ENCODE measurements at places on chromosomes 12 and 14.

GRCh38 chr14:76472199-76472723 is 96.3 kb downstream of the ESRRB start:
- no peak for DNase-seq

DNA sequence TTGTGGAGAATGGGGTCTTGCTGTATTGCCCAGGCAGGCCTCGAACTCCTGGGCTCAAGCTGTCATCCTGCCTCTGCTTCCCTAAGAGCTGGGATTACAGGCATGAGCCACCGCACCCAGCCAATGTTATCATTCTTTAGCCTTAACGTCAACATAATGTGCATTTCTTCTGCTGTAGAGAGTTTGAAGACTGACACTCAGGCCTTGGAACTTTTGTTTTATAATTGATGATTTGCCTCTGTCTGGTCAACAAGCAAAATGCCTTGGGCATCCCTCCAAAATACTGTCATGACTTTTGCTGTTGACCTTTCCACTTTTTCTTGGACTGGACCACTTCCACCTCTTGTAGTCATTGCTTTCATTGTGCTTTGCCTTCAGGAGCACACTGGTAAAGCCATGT is 29.0 kb downstream of the FAM234B start:
- DNase-seq: no peak

DNA sequence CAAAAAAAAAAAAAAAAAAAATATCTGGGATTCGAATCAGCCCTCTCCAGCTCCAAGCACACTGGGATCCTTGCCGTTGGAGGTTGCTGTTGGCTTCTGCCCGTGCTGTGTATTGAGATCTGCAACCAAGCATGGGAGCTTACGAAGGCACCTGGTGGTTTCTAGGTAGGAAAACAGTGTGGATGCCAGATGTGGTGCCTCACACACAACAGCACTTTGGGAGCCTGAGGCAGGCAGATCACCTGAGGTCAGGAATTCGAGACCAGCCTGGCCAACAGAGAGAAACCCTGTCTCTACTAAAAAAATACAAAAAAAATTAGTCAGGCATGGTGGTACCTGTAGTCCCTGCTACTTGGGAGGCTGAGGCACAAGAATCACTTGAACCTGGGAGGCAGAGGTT is 47.4 kb downstream of the ATF7 start:
- DNase-seq: no peak

DNA sequence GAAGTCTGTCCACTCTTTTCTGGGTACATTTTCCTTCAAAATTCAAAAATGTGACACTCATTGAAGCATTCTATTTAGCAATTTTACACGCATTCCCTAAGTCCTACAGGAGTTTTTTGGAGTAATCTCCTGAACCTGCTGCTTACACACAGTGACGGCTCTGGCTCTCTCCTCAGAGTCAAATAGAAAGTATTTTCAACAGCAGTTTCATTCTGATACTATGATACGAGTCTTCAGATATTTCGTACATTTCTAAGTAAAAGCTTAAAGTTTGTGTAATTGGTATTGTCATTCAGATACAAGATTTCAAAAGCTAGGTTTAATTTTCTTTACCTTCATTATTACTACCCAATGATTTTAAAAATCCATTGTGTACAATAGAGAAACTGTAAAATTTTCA is 36.4 kb downstream of the PIWIL1 start:
- no peak for DNase-seq

DNA sequence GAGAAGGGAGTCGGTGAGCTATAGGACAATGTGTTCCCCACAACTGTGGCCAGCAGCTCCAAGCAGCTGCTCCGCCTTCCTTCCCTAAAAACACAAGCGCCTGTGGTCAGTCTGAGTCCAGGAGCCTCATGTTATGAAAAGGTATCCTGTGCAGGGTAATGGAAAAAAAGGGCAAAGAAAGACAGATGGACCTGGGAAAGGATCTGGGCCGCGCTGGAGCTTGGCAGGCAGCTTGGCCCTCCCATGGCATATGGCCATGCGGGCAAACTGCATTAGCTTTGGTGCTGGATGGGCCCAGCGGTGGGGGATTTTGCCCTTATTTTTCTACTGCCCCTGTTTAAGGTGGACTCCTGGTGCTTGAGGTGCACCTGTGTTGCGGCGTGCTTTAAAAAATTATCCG is 23.7 kb upstream of the CHST11 start:
- DNase-seq: no peak

GRCh38 chr14:71549421-71550050 is 382.7 kb upstream of the RGS6 start:
- DNase-seq: no peak

DNA sequence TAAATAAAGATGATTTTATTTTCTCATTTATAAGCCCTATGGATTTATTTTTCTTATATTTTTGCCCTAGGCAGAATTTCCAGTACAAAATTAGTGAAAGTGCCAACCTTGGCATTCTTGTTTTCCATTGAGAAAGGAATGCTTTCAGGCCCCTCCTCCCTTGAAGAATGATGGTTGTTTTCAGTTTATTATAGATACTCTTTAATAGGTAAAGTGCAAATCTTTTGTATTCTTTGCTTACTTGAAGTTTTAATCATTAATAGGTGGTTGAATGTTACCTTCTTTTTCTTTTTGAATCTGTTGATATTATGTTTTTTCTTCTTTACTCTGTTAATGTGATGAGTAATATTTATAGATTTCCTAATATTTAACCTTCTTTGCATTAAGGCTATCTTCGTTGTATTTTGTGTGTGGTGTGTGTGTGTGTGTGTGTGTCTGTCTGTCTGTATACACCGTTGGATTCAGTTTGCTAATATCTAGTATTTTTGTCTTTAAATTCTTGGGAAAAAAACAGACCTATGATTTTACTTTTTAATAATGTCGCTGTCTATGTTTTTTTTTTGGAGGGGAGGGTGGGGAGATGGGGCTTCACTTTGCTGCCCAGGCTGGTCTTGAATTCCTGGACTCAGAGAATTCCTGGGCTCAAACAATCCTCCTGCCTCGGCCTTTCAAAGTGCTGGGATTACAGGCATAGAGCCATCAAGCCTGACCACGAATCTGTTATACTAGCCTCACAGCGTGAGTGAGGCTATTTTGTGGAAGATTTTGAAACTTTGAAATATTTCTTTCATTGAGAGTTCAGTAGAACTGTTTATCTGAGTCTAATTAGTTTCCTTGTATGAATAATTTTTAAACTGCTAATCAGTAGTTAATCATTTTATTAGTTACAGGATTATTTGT is 13.5 kb downstream of the SRGAP1 start:
- DNase-seq: no peak

DNA sequence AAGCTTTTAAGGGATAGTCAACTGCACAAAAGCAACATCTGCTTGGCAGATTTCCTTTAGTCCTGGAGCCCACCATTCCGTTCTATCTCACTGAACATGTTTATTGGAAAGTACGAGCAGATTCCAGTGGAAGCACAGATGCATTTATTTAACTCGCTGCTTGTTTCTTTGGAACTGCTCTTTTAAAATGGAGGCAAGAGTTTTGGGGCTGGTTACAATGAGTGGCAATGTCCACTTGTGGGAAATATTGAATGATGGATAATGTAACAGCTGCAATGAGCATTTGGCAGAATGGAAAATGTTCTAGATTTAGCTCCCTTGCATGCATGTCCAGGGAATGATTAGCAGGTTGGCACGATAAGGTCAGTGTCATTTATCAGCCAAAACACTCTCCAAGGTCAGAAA is 163.0 kb downstream of the ATP23 start:
- DNase-seq: no peak

DNA sequence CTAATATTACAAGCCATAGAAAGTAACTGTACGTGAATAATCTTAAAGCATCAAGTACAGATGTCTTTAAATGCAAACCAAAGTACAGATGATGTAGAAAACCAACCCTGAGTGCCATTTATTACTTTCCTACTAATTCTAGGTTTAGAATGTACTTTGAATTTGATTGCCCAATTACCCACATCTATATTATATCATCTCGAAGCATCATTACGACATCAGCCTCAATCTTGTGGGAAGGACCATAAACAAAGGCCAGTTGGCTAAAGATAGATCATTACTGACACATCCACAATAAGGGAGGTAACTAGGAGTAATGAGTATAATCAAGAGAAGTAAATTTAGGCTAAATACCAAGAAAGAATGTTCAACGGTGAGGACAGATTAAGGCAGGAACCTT is 478.9 kb downstream of the BCAT1 start:
- DNase-seq: no peak

DNA sequence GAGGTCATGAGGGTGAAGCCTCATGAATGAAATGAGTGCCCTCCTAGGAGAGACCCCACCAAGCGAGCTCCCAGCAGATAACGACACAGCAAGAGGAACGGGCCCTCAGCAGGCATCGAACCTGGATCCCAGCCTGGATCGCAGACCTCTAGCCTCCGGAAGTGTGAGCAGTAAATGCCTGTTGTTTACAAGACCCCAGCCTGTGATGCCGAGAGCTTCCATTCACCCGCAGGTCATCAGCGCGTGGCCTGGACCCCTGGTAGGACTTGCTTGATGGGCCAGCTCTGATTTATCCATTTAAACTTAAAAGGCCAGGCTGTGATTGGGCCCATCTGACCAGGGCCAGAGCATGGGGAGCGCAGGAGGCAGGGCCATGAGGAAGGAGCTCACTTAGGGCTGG is 7.0 kb downstream of the TMEM179 start:
- no peak for DNase-seq

DNA sequence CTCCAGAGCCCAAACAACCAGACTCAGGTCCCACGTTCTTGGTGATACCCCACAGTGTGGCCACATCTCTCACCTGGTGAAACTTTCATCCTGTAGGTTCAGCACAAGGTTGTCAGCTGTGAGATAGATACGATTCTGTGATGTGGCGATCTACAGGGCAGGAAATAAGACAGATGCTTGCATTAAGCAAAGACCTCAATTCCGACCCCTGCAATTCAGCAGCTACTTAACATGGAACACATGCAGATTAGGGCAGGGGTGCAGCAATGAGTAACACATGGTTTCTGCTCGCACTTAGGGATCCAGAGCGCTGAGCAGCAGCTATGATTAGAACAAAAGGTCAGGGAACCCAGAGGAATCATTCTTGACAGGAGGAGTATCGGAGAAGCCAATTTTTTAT is 4.1 kb downstream of the PHB2 start:
- DNase-seq: no peak

DNA sequence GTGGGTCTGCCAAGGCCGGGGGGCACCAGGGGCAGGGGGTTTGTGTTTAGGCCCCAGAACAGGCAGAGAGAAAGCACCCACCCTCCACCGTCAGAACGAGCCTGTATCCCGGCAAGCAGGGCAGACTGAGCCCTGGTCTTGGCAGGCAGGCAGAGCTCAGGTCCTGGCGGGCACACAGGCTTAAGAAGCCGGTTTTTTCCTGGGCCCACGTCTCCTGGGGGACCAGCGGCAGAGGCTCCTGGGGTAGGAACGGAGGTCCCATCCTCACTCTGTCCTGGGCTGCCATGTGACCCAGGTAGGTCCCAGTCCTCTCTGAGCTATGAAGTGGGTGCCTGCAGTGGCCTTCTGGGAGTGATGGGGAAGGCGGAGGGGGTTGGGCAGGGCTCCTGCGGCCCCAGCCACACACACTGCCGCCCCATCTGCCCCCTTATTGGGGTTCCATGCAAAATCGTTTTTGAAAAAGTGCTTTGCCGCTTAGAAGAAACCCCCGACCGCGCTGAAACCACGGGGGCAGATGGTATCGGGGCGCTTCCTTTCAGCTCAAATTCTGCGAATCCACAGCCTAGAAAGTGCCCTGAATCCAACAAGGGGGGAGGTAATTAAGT is 24.2 kb downstream of the SH2B3 start:
- DNase-seq: peak; percentile 66

- DNase-seq: no peak
Measured at GRCh38 chr12:12191008-12191407, 75.8 kb downstream of the LRP6 start.

- DNase-seq: no peak
Measured at GRCh38 chr12:49789992-49790391, 38.2 kb downstream of the NCKAP5L start.

GRCh38 chr12:46963977-46964971 is 115.1 kb upstream of the PCED1B start:
- no peak for DNase-seq

DNA sequence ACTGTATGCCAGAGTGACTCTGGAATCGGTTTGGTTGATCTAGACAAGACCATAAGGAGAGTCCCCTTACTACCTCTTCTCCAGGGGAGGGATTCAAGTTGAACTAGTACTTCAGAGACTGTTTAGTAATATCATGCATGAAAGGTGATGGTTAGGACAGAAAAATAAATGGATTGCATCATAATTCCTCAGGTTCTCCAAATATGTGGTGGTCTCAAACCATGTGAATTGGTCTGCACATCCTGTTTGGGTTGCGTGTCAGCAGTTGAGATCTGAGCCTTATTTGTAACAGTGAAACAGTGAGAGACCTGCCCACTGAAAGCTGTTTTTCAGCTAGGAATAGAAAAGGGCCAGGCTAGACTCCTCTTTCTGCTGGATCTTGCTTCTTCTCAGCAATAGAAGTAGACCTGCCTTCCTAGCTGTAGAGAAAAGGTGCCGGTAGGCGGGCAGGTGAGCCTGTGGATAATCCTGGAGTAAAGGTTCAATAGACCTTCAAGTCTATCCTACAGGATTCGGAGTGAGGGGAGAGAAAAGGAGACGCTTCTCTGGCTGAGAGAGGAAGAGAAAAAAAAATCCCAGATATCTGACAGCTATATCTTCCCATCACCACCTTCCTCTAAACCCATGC is 258.5 kb upstream of the E2F7 start:
- DNase-seq: no peak

- no peak for DNase-seq
Measured at GRCh38 chr12:8014836-8015235, 17.7 kb upstream of the FOXJ2 start.

DNA sequence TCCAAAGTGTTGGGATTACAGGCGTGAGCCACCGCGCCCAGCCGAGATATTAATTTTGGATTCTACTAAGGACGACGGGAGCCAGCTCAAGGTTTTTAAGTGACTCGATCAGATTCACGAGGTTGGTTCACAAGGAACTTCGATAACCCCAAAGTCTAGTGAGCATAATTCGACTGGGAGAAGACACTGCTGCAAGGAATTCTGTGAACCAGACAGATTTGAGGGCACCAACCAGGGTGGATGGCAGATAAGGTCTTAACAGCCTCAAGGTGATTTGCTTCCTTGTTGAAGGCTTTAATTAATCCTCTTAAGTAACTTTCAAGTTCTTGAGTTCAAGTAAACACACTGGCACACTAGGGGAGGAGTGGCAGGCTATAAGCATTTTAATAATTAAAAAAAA is 1.1 kb upstream of the KLHDC2 start:
- no peak for DNase-seq

GRCh38 chr12:40149673-40150260 is 43.9 kb upstream of the SLC2A13 start:
- DNase-seq: no peak

GRCh38 chr12:2813214-2814185 is 1.0 kb downstream of the ITFG2 start:
- DNase-seq: peak; percentile 30

- no peak for DNase-seq
Measured at GRCh38 chr14:61376314-61376713, 54.9 kb downstream of the PRKCH start.
